ENCODE measurements at places on chromosomes 7 and 10.

GRCh38 chr7:131026297-131027000, 292.4 kb upstream of the KLF14 start:
- no peak for DNase-seq

- no peak for DNase-seq
These were observed 22.9 kb downstream of the BTBD16 start for GRCh38 chr10:122293961-122294380.

DNA sequence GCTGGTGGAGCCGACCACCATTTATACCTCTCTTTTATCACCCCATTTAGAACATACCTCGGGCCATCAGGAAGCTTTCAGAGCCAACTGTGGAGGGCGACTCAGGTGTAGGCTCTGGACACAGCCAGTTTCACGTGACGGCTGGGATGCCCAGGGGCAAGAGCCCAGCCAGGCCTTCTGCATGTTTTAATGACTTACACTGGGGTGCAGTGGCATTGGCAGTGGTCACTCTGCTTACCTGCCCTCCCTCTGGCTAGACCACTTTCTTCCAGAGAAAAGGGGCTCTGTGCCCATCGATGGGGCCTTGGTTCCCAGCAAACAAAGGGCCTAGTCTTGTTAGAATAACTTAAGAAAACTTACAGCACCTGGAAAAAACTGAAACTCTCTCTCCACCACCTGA, 50.0 kb downstream of the PNLIPRP2 start:
- DNase-seq, result no peak

DNA sequence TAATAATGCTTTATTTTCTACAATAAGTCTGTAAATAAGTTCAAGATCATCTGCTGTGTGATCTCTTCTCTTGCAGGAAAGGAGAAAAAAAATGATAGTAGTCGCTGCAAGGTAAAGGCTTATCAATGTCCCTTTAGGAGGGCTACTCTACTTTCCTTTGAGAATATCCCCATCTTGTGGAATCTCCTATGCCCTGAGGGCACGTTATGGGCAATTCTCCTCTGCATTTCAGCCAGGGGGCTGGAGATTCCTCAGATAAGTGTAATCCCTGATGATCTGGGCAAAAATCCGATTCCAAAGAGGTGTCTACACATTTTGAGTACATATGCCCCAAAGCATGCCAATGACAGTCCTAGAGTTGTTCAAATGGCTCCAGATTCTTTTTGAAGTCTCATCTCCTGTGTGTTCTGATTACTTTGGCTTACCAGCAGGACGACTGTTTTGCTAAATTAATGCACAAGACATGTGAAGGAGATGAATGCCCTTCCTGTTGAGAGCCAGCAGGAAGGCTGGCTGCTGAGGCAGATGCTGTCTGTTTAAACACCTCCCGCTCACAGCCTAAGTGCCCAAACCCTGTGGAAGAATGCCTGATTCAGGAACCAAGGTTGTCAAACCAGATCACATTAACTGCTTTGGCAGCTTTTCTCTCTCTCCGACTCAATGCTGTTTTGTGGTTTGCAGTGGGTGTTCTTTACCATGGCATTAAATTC, 171.2 kb upstream of the COL1A2 start:
- no peak for DNase-seq

DNA sequence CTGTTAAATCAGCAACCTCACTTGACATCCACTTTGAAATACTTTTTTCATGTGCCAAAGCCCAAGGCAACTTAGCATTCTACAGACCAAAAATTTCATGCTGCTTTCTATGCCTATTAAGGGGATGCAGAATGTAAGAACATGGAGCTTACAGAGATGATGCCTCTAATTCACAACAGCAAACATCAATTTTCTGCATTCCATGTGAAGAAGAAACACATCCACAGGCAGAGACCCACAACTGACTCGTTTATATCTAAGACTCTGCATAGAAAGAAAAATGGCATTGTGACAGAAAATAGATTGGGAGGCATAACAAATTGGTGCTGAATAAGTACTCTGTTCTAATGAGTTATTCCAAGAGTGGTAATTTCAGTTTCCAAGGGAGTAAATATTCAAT, 107.6 kb downstream of the SGMS1 start:
- no peak for DNase-seq

Measured in stimulated activated CD8-positive, alpha-beta memory T cell treated with anti-CD3 and anti-CD28 coated beads, Interleukin-4, amount 100 ng/mL, for 24 hours (primary cell).